Retinal pigment epithelial cell (primary cell): ENCODE measurements at places on chromosomes 11 and 22.

- peak; percentile 34 for DNase-seq
These were observed 36.0 kb upstream of the LDLRAD3 start for GRCh38 chr11:35907648-35908431.

DNA sequence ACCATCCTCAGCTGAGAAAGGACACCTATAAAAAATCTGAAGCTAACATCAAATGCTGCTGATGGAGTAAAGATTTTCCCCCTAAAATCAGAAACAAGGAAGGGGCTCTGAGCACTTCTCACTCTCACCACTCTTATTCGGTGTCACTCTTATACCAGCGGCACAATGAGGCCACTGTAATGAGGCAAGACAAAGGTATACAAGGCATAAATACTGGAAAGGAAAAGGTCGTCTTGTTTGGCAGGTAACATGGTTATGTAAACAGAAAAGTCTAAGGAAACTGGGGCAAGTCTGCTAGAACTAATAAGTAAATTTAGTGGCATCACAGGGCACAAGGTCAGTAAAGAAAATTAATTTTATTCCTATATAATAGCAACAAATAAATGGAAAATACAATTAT, 8.1 kb upstream of the MOB2 start:
- no peak for DNase-seq

DNA sequence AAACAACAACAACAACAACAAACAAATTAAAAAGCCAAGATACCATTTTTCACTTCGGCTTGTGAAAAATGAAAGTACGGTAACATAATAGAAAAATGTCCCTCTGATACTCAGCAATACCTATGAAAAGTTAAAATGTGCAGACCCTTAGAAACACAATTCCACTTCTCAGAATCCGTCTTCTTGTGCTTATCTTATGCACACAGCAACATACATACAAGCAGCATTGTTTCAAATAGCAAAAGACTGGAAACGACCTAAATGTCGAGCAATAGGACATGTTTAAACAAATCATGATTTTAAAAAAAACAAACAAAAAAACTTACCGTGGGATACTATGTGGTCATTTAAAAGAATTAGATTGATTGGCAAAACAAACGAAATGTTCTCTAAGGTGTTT, 26.5 kb downstream of the RBFOX2 start:
- DNase-seq = no peak

GRCh38 chr22:36464715-36465231, 16.7 kb downstream of the TXN2 start:
- no peak for DNase-seq

DNA sequence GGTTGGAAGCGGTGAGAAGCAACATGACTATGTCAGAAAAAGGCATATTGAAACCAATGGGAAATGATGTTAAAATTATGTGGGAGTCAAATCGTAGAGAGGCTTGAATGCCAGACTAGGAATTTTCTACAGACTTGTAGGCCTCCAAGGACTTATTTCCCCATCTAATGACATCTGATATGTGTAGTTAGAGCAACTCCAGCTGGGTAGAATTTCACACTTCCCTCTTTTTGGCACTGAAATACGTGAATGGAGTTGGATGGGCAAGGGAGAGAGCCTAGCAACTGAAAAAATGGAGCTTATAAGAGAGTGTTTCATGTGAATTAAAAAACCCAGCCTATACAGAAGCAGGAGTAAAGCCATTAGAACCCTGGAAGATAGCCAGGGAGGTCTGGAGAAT, 304.2 kb downstream of the INSC start:
- DNase-seq = no peak

DNA sequence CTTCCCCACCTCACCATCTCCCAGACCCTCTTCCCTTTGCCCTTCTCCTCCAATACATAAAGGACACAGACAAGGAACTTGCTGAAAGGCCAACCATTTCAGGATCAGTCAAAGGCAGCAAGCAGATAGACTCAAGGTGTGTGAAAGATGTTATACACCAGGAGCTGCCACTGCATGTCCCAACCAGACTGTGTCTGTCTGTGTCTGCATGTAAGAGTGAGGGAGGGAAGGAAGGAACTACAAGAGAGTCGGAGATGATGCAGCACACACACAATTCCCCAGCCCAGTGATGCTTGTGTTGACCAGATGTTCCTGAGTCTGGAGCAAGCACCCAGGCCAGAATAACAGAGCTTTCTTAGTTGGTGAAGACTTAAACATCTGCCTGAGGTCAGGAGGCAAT, 58.2 kb downstream of the TIMP3 start:
- DNase-seq = no peak

DNA sequence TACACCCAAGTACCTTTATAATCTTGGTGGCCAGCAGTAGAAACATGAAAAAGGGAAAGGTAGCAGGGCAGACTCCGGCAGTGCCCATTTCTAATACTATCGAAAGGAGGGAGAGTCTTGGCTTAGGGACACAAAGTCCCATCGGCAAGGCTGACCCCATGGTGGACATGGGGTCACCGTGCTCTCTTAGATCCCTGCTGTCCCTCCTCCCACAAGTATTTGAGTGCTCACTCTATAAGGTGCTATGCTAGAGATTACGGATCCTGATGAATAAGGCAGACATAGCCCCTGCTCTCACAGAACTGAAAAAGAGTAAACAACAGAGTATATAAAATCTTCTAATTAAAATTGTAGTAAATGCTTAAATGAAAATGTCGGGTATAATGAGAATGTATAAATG, 172.4 kb upstream of the PITPNB start:
- DNase-seq = no peak

DNA sequence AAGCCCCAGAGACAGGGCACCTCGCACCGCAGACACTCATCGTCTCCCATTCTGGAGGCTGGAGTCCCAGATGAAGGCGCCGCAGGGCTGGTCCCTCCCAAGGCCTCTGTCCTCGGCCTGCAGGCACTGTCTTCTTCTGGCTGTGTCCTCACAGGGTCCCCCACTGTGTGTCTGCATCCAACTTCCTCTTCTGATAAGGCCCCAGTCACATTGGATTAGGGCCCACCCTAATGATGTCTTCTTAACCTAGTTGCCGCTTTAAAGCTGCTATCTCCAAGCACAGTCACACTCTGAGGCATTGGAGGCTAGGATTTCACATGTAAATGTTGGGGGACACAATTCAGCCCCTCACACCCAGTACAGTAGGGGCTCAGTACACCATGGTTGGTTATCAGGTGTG, 48.9 kb downstream of the DHCR7 start:
- DNase-seq = no peak

- DNase-seq = peak; percentile 4
These were observed 42.0 kb upstream of the CARD18 start for GRCh38 chr11:105181521-105181920.

DNA sequence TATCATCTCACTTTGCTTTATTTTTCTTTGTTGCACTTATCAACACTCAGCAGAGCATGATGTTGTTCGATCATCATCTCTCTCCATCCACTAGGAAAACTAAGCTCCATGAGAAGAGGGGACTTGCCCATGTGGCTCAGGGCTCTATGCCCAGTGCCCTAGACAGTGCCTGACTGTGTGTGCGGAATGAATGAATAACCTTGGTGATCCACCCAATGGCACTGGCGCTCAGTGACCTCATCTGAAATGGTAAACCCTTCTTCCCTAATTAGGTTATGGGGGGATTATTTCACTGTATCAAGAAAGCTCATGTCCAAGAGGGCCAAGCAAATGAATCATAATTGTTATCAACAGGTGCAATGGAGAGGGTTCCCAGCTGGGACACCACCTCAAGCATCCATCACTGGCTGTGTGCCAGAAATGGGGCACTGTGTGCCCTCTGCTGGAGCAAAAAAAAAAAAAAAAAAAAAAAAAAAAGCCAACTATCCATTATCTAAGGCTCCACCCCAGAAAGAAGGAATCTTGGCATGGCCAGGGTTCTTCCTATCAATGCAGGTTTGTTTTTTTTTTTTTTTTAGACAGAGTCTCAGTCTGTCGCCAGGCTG, 172.6 kb downstream of the LARGE1 start:
- no peak for DNase-seq

- no peak for DNase-seq
These were observed 1.3 kb upstream of the ZFTA start for GRCh38 chr11:63769714-63770455.

GRCh38 chr22:29689206-29689879, 30.5 kb upstream of the CABP7 start:
- no peak for DNase-seq

GRCh38 chr11:74444173-74444826, 23.0 kb downstream of the KCNE3 start:
- DNase-seq = no peak

GRCh38 chr11:92500453-92500852, 275.8 kb downstream of the FAT3 start:
- DNase-seq = peak; percentile 30

- no peak for DNase-seq
These were observed 214.7 kb upstream of the NARS2 start for GRCh38 chr11:78789375-78789774.

GRCh38 chr11:107577346-107577711, 11.8 kb upstream of the ALKBH8 start:
- no peak for DNase-seq

DNA sequence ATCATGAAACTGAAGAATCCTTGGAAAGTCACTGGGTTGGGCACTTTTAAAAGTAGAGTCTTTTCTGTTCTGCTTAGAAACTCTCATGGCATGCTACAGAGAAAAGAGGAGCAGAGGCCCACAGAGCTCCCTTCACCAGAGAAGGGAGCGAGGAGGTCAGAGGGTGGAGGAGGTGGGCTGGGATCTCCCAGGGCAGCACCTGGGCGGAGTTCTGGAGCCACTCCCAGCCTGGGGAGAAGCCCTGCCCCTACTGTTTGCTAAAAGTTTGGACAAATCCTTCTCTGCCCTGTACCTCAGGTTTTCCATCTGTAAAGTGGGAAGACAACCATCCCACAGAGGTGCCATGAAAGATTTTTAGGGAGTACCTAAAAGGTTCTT, 299.1 kb downstream of the KIRREL3 start:
- DNase-seq = no peak

- no peak for DNase-seq
These were observed 10.2 kb upstream of the CBX6 start for GRCh38 chr22:38881997-38882879.

- DNase-seq = no peak
These were observed 4.4 kb downstream of the SLC2A11 start for GRCh38 chr22:23862103-23862502.

DNA sequence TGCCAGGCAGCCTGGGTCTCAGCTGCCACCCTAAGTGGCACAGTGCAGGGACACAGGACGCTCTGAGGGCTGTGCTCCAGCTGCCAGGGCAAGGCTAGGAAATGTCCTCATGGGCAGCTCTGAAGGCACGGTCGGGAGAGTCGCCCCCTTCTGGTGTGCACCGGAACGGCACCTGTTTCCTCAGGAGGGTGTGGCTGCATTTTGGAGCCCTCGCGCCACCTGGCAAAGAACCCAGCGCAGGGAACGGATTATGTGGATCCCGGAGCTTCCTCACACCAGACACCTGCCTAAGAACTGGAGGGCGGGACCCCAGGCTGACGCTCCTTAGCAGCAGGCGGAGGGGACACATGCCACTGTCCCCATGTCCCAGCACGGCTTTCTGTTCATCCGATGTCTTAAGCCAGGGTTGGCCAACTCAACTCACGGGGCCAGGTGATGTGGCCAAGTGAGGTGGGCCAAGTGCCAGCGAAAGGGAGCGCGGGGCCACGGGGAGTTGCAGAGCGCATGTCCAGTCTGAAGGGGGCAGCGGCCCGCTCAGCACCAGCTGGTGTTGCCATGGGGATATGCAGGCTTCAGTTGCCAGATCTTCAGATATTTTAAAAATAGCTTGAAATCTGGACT, 5.1 kb upstream of the SLC22A8 start:
- DNase-seq = no peak

DNA sequence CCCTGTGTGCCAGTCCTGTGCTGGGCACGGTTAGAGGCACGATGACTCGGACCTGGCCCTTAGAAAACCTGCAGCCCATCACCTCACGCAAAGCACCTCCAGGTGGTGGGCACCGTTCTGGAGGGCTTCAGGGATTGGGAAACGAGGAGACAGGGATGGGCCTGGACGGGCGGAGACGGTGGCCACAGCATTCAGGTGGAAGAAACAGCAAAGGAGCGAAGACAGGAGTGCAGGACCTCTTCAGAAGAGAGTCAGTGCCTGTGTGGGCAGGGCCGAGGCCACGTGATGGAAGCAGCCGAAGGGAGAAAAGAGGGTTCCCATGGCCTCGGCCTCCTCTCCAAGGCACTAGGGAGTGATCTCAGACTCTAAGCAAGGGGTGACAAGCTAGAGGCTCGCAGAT, 8.1 kb upstream of the SLC22A12 start:
- no peak for DNase-seq

DNA sequence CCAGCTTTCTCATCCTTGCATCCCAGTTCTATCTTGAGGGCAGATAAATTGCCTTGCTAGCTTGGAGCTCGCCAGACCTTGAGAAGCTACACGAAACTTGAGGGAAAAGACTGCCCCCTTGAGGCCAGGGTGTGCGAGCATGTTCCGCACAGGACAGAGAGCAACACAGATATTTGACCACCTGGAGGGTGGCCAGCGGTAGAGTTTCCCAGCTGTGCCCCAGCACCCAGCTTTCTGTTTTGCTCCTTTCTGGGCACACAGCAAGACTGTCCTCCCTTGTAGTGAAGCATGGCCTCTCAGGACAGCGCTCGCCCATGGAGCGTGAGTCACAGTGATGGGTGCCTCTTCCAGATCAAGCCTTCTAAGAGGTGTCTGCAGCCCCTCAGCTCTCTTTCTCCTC, 23.5 kb downstream of the SPATA19 start:
- no peak for DNase-seq

DNA sequence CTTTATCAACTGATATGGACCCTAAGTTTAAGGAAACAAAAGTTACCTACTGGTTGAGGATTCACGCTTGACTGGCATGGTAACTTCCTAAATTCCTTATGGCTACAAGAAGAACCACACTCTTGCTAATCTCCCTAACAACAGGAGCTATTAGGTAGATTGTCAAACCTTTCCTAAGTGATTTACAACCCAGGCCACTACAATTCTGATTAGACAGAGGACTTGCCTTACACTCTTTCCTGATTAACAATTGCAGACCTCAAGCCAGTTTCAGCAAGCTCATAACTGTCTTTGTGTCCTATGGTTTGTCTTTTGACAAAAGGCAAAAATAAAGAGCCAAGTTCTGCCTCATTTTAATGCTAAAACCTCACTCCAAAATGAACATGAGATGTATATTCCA, 16.3 kb downstream of the OR52K2 start:
- no peak for DNase-seq

DNA sequence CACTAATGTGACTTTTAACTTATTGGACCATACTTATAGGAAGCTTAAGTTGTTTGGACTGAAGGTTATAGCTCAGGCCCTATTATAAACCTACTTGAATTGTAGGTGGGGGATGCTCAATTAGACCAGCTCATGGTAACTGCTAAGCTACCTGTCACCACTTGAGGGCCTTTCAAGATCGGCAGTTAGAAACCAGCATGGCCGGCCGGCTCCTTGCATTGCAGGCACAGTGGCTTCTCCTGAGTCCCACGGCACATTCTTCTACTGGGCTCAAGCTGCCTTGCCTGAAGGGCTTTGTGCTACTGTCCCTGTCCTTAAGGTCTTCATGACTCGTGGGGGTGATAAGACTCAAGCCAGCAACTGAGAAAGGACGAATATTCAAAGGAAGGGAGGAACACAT, 70.8 kb downstream of the TBC1D22A start:
- DNase-seq = no peak

GRCh38 chr22:39915295-39915726, 14.4 kb downstream of the GRAP2 start:
- no peak for DNase-seq

- DNase-seq = no peak
These were observed at the start of gene ADAMTS8 for GRCh38 chr11:130428316-130429119. TSS of gene ADAMTS8 (minus strand) at chr11:130428609. CDS start at chr11:130428286, 323 bp downstream.

GRCh38 chr11:72675221-72675620, 999 bp upstream of the PDE2A start:
- no peak for DNase-seq
